ENCODE measurements at places on chromosomes 5 and 9.

- no peak for DNase-seq
Observed at GRCh38 chr5:82662340-82662739, 384.2 kb upstream of the RPS23 start.

- DNase-seq, result no peak
Observed at GRCh38 chr9:110908894-110909293, 129.4 kb downstream of the LPAR1 start.

DNA sequence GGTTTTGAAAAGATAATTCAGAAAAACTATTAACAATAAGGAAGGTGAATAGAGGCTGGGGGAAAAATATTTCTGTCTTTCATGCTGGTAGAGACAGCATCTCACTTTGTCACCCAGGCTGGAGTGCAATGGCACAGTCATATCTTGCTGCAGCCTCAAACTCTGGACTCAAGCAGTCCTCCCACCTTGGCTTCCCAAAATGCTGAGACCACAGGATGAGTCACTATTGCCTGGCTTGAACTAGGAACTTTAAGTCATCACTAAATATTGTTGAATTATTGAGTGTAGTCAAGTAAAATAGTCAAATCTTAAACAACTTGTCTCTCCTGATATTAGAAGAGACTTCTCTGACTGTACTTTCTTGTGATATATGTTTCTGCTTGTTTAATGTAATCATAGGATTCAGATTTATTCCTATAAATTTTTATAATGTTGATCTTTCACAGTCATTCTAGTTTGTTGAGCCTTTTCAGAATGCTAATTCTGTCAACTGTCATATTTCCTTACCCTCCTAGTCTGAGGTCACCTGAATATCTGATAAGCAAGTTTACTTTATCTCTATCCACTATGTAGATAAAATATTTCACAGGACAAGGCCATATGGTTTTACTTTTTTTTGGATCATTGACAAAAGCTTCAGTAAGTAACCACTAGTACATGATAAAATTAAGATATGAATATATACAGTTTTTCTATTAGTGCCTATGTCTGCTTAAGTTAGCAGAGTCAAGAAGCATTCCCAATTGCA, 1696.5 kb downstream of the MAT2B start:
- no peak for DNase-seq

GRCh38 chr5:127931396-127931795, 152.2 kb upstream of the SLC12A2 start:
- no peak for DNase-seq

- no peak for DNase-seq
Observed at GRCh38 chr5:14172149-14172795, 29.1 kb downstream of the TRIO start.

GRCh38 chr5:142213077-142213476, 104.5 kb downstream of the NDFIP1 start:
- no peak for DNase-seq

DNA sequence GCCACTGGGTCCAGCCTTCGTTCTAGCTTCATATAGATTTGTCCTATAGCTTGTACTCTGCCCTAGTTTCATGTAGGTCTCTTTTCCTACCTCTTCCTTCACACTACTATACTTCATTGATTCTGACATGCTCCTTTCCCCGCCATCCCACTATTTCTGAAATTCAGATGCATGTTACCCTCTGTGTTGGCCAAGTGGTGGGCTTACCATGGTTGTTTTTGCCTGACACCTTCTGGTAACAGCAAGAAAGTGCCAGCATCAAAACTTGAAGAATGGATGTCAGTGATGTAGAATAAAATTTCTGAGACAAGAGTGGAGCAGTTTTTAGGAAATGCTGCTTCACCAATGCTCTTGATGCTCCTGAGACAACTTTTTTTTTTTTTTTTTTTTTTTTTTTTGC, 19.5 kb upstream of the SERINC5 start:
- no peak for DNase-seq

Data from activated gamma-delta T cell treated with Interleukin-2 at 50 U/mL for 16 hours (primary cell).